Stimulated activated CD8-positive, alpha-beta memory T cell treated with anti-CD3 and anti-CD28 coated beads, Interleukin-12 subunit alpha, Interleukin-12 subunit beta, amount 100 ng/mL, for 4 hours (primary cell): ENCODE measurements at places on chromosomes 1 and 21.

GRCh38 chr21:32920474-32920873 is 105.3 kb upstream of the OLIG2 start:
- DNase-seq, result no peak

GRCh38 chr21:14741256-14741655 is 195.1 kb upstream of the SAMSN1 start:
- no peak for DNase-seq

GRCh38 chr1:151065089-151065645 is 5.0 kb downstream of the MLLT11 start:
- no peak for DNase-seq

DNA sequence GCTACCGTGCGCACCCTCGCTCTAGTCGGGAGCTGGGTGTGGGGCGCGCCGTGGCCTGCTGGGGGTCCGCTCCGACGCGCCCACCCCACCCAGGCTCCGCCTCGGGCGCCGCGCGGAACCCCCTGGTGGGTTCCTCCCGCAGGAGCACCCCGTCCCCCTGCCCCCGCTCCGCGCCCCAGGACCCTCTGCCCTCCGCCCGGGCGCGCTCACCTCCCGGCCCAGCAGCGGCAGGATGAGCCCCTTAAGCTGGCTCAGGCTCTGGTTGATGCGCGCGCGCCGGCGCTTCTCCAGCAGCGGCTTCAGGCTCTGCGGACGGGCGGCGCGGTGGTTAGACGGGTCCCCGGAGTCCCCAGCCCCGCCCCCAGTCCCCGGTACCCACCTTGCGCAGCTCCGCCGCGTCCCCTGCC is 319 bp downstream of the HES2 start:
- no peak for DNase-seq

DNA sequence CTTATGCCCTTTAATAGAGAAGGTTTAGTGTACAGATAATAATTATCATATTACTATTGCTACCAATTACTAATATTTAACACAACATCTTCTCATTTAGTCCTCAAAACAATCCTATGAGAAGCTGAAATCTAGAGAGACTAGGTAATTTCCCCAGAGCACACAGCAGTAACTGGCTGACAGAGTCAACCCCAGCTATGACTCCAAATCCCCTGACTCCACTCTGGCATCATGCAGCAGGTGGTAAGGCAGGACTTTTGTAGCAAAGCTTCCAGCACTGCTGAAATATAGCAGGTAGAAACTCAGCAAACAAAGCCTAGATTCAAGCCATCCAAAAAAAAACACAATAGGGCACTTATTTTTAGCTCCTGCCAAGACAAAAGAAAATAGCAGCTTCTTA is 79.3 kb upstream of the RGS2 start:
- no peak for DNase-seq
